ENCODE measurements at places on chromosomes 12 and 14. TPM values are rescaled to one million over a fixed set of nuclear protein-coding genes. Genes with fewer than 3 reads are reported as not detected.

DNA sequence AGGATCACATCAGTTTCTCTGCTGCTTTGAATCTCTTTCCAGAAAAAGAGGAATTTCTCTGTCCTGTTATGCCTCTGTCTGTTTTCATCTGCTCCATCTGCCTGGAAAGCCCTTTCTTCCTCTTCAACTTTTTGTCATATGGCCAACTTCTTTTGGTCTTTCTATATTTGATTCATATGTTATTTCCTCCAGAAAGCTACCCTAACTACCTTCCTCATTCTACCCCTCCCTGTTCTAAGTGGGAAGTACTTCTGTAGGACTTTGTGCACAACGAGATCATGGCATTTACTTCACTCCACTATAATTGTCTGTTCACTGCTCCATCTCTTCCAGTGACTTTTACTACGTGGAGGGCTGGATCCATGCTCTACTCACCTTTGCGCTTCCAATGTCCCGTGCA, 5.9 kb downstream of the CLEC4D start:
- DNase-seq = no peak

DNA sequence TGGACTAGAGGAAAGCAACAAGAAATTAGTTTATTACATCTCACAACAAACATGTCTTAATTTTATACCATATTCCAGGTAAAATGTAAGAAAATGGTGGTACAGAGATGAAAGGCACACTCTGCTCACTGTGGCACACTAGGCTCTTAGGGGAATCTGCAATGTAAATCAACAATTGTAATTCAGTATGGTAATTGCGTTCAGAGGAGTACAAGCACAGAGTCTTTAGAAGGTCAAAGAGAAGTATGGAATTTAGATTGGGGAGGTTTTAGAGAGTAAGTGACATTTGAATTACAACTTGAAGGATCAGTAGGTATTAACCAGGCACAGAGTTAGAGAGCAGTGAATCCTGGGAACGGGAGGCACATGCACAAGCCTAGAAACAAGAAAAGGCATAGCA, 694.0 kb upstream of the USP15 start:
- no peak for DNase-seq

- peak; percentile 43 for DNase-seq
Observed at GRCh38 chr14:71554959-71555612, 377.1 kb upstream of the RGS6 start.

GRCh38 chr12:89568484-89568883, 42.6 kb upstream of the POC1B start:
- no peak for DNase-seq

GRCh38 chr12:122849352-122850047, 14.2 kb downstream of the HIP1R start:
- no peak for DNase-seq

- DNase-seq = no peak
Observed at GRCh38 chr14:101276309-101277091, 284.8 kb upstream of the DIO3 start.

DNA sequence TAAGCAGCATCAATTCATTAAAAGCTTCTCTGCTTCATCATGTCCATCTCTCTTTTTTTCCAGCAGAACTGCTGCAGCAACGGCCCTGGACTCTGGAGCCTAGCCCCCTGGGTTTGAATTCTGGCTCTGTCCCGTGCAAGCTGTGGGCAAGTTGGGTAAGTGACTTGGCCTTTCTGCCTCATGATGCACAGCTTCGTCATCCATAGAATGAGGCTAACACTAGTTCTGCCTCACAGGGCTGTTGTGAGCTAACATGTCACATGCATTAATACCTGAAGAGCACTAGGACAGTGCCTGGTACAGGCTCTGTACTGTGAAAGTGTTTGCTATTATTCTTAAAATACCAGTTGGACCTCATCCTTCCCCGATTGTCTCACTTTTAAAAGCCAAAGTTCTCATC, 4.2 kb downstream of the KRT82 start:
- no peak for DNase-seq

GRCh38 chr12:131391399-131391798, 319.5 kb upstream of the SFSWAP start:
- DNase-seq = no peak

DNA sequence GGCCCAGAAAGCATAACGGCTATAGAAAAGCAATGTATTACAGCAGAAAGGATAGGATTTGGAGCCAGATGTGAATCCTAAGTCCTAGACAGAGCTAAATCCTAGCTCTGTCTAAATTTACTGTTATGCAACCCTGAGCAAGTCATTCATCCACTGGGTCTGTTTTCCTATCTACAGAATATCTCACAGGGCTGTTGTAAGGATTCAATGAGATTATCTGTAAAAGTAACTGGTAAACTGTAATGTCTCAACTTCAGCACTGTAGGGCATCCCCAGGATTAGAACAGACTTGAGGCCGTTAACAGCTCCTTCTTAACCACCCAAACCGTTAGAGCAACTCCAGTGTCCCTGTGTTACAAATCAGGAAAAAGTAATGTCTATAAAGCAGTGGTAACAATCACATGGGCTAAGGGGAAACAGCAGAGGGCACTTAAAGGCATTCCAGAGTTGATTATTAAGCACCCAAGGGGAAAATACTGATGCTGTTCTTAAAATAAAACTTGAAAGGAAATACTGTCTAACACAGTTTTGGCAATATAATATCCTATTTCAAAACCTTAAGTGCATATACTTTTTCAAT, 10.1 kb downstream of the GMFB start:
- DNase-seq = no peak

DNA sequence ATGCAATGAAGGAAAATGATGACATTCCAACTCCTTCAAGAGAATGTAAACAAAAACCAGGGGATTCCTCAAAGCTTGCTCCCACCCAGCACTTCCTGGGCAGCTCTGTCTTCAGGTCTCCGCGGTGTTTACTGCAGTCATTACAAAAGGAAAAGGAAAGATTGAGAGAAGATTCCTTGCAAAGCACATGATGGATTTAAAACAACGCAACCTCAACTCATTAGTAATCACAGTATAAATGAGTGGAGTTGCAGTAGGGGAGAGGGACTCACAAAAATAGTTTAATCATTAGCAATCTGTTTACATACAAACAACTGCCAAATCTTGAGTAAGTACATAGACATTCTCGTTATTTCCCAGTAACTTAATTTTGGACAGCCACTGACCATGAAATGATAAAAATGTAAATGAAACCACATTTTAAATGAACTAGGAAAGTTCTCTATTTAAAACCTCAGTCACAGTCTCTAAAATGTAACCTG, 49.7 kb upstream of the OVCH1 start:
- no peak for DNase-seq

DNA sequence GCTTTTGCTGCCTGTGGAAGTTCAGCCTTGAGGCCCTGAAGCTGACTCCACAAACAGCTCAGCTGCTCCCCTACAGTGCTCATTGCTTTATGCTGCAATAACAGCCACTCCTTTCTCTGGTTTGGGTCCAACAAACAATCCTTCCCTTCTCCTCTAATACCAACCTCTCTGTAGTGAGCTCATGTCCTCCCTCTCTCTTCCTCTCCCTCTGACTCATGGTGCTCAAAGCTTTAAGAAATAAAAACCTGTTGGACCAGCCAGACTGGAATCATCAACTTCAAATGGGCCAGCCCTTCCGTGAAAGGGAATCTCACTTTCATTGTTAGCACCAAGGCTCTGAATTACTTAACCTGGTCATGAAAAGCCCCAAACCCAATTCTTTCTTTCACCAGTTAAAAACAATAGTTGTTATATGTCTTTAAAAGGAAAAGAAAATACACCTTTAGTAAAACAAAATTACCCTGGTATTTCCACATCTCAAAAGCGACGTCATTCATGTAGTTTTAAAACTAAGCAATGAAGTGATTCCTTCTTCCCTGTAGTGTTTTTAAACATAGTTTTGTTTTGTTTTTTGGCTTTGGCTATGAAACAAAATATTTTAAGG, 126.4 kb downstream of the DUSP6 start:
- DNase-seq = peak; percentile 71

- peak; percentile 84 for DNase-seq
Observed at GRCh38 chr12:117874842-117875434, 93.9 kb downstream of the KSR2 start.

The IL31 gene
- 2.1 TPM for total RNA-seq

The BIN2 gene
- total RNA-seq = 48.8 TPM

The SERPINA3 gene
- total RNA-seq = not detected

The PKP2 gene
- 0.30 TPM for total RNA-seq

The DIO3 gene
- total RNA-seq = not detected

The RTN1 gene
- not detected for total RNA-seq

Measured in activated CD4-positive, alpha-beta T cell treated with anti-CD3 and anti-CD28 coated beads for 36 hours (primary cell).